ENCODE measurements at places on chromosomes 2 and 18.

DNA sequence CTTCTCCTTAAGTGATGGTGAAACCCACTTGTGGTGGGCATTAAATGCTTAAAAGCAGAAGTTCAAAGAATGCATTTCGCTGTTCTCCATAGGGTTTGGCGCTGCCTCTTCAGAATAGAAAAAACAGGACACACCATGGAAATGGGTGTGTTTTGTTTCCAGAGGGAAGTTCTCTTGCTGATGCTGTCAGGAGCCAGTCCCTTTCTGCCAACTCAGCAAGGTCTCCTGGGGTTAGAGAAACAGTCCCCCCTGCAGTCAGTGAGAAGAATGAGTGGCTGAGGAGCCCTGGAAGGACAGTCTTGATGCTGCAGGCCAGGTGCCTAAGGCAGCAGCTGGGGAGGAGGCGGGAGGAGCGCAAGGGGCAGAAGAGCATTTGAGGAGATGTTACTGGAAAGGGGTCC, 37.8 kb upstream of the ASAP2 start:
- DNase-seq = no peak

DNA sequence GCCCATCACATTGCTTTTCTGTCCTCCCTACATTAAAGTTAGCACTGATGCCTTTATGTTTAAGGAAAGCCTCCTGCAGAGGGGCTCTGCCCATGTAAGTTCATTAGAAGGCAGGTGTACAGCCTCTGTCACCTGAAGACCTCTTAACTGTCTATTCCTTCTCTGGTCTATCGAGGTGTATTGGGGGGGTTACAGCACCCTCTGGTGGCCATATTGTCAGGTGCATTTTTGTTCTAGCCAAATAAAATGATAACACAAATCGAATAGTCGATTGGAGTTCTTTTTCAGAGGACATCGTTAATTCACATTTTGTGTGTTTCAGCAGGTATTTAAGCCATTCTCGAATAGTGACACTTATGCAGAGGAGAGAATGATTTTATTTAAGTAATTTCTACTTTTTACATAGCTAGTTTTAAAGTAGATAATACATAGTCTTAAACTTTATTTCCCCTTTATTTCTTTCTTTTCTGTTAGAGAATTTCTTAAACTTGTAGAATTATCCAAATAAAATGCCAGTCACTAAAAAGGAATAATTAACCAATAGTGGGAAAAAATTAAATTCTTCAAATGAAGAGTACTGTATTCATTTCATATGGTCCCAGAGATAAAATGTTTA, 136.8 kb downstream of the NEDD4L start:
- peak; percentile 77 for DNase-seq

GRCh38 chr2:150554046-150554445, 66.6 kb upstream of the RND3 start:
- DNase-seq = no peak

DNA sequence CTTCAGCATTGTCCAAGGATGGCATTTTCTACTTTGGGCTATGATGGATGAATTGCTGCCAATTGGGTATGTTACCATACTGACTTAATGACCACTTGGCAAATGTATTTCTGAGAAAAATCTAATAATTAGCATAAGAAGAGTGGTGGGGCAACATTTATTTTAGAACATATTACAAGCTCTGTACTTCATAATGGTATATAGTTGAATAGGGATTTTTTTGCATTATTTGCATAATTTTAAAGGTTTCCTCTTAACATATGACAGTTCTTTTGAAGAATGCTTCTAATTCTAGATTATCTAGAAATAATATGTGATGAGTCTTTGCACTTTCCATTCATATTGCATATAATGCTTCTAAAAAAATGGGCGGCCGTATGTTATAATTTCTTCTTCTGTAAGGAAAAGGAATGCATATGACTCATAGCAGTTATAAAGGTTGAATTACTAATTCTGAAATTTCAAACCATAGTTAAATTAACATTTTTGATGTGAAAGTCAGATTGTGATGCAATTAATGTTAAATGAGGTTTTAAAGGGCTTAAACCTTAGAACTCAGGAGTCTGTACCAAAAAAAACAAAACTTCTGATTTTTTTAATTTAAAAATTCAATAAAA, 1652.3 kb upstream of the SLC39A10 start:
- DNase-seq = no peak

GRCh38 chr2:74530239-74531187, 780 bp downstream of the HTRA2 start:
- DNase-seq = no peak

- DNase-seq = no peak
These were observed 165.3 kb upstream of the SMAD2 start for GRCh38 chr18:48095726-48096125.

DNA sequence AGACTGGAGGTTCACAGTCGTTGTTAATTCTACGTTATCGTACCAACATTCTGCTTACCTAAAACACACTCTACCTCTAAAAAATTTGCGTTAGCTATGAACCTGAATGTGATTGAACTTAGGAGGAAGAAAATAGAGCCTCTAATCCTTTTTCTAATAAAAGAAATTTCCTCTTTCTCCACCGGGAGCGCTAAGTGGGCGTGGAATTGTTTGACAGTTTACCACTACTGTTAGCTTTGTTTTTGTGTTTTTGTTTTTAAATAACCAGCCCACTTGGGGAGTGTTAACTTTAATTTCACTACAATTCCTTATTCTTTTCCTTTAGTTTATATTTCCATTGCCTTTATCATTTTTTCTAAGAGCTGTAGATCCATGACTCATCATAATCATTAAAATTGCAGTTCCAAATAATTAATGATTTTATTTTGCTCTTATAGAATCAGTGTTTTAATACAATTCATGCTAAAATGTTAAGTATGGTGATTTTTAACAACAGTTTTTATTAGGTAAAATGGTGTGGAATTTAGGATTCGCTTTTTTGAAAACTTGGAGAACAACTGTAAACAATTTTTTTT, 55.0 kb upstream of the ITM2C start:
- no peak for DNase-seq

DNA sequence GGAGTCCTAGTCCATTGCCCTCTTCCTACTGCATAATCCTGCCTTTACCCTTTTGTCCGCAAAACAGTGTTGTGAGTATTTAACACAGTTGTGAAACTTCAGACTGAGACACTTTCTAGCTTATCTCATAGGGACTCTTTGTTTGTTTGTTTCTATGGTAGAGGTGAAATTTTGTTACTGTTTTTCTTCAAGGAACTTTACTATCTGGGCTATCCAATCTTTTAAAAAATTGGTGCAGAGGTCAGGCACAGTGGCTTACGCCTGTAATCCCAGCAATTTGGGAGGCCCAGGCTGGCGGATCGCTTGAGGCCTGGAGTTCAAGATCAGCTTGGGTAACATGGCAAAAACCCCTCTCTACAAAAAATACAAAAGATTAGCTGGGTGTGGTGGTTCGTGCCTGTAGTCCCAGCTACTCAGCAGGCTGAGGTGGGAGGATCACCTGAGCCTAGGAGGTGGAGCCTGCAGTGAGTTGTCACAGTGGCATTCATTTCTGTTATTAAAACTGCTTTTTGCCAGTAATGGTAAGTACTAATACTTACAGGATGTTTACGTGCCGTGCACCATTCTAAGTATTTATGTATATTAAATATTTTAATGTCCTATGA, 18.8 kb downstream of the GMCL1 start:
- DNase-seq = no peak

DNA sequence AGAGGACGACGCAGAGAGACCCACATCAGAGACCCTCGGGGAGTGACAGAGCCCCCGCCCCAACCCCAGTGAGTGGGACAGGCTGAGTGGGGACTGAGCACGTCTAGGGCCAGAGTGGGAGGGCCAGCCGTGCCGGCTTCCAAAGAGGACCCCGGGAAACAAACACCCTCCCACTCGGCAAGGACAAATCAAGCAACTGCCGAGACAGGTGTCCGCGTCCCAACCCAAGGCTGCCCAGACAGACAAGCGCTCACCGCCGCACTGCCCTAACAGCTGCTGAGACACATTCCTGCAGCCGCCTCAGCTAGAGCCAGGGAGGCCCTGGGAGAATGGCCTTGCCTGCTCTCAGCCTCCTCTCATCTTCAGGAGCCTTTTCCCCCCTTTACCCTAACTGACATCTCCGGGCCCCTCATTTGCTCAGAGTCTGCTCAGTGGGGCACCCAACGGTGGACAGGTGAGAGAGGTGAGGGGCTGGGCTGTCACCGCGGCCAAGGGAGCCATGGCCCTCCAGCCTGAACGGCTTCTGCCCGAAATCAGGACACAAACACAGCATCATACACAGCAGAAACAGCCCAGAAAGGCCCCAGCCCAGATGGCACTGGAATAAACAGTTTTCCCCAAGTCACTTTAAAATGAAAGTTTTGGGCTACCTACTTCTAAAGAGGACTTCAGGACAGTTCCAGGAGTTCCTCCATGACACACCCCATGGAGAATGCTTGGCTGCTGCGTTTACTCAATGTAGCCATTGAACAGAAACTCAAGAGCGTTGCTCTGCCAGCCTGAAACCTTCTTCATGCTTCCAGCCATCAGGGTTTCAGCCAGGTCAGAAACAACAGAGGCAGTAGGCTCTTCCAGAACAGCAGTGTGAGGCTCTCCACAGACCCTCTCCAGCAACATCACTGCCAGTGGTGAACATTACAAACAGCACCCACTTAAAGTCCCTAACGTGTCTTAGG, 23.6 kb downstream of the SLC66A2 start:
- DNase-seq = no peak

DNA sequence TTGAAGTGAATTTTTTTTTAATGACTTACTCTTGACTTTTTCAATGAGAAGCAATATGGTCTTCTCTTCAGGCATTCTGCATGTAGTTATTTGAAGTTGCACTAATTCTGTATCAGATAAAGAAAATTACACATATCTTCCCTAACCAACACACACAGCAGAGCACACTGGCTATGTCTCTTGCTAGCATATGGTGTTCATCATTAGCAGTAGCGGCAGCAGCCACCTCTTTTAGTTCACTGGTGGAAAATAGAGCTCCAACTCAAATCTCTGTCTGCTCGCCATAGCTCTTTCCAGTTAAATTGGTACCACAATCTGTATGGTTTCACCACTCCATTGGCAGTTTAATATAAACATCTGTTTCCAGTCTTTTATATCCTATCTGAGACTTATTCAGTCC, 278.1 kb upstream of the ZEB2 start:
- DNase-seq = no peak

DNA sequence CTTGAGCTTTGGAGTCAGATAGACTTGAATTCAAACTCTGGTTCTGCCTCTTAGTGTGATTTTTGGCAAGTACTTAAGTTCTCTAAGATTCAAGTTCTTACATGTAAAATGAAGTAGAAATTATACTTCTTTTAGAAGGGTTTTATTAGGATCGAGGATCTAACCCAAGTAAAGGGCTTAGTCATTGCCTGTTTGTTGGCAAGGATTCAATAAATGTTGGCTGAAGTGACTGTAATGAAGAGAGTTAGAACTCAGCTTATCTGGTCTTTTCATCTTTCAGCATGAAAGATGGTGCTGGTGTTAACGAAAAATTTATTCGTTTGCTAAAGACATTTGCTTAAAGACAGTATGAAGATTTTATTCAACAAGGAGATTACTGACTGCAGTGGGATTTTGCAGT, 315.9 kb upstream of the THUMPD2 start:
- no peak for DNase-seq

DNA sequence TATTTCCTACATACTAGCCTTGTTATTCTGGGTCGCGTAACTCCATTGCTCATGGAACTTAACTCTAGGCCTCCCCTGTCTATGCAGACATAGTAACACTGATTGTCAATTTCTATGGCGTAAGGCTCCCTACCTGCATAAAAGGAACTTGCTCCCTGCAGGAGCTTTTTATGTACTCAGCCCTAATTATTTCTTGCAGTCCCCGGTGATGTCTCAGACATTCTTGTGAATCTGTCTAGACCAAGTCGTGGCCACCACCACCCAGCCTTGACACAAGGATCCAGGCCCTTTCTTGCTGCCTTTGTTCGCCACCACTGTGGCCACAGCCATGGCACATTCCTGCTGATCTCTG, 189.5 kb upstream of the CTAGE1 start:
- no peak for DNase-seq

- no peak for DNase-seq
These were observed 43.3 kb upstream of the LCLAT1 start for GRCh38 chr2:30403592-30404312.

DNA sequence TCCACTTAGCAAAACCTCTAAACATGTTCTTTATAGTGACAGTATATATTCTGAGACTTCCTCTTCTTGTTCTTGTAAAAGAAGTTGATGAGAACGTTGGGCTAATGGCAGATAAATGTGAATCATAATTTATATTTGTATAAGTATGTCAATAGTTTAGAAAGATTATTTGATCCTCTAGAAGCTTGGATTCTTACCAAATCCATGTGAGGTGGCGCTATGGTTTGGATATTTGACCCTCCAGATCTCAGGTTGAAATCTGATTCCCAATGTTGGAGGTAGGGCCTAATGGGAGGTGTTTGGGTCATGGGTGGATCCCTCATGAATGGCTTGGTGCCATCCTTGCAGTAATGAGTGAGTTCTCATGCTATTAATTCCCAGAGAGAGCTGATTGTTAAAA, 29.8 kb upstream of the SCN1A start:
- no peak for DNase-seq

DNA sequence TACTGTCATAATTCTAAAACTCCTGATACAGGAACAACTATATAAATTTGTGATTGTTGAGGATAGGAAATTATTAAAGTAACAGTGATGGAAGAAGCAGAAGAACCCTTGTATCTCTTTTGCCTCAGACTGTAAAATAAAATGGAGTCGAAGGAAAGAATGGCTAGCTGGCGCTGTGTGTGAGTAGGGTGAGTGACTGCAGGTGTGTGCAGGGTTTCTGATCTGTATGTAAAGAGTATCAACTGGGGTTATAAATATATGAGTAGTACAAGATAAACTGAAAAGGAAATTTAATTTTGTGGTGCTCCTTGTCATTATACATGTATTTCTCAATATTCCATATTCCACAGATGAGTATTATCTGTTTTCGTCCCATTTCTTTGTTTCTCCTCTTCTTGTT, 15.2 kb downstream of the POLI start:
- DNase-seq = no peak

DNA sequence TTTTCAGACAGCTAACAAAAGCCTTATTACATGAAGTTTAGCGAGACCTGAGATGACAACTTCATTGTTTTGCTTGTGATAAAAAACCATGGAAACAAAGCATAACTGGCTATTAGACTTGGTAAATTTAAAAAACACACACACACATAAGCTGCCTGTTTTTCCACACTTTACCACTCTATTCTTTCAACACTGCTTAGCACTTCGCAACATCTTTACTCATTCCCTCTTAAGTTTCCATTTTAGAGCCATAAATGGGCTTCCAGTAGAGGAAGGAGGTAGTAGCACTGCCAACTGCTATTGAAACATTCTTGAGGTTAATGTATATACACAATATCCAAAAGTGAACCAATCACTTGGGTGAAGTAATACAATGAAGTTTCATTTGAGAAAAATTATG, 54.1 kb downstream of the BAZ2B start:
- no peak for DNase-seq

DNA sequence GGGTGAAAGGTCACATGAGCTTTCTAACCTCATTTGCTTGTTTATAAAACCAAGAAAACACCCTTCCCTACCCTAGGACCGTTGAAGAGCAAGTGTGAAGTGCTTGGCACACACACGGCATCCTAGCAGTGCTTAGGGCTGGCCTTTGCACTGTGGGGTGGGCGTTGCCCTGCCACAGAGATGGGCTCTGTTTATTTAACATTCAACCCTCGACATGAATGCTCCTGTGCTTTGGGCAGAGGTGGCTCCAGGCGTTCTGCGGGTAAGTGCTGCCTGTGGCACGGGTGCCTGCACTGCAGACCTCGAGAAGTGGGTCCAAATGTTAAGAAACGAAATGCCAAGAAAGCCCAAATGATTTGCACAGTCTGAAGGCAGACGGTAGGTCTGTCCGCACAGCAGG, 170.1 kb downstream of the FHOD3 start:
- DNase-seq = no peak
